Stimulated activated CD8-positive, alpha-beta memory T cell treated with anti-CD3 and anti-CD28 coated beads, Interleukin-2, amount 100 ng/mL, for 1 hour (primary cell): ENCODE measurements at places on chromosomes 2 and 18.

GRCh38 chr2:149872638-149873150 lies 285.1 kb upstream of the MMADHC start:
- no peak for DNase-seq

- DNase-seq: peak; percentile 38
Measured at GRCh38 chr2:29115797-29116781, 874 bp downstream of the CLIP4 start.

DNA sequence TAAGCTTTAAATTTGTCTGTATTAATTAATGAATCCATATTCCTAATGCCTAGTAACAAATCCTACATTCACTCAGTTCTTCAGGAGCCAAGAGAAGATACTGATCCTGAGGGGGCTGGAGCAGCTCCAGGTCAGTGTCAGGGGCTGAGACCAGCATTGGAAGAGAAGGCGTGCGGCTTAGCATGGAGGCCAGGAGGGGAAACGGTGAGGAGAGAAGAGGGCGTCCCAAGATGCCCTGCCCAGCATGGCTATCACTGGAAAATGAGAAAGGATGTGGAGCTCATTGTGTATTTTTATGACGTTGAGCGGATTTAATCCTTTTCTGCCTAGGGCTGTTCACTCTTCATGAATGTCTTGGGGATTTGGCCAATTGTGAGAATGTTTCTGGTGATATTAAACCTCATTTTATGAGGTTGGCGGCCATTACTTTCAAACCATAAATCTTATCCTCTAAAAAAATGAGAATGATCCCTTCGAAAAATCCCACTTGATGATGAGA lies 131.7 kb downstream of the KCTD1 start:
- no peak for DNase-seq

GRCh38 chr2:70425682-70426301 lies 123.9 kb upstream of the FAM136A start:
- DNase-seq: no peak

- DNase-seq: no peak
Measured at GRCh38 chr2:3641841-3642421, 16.1 kb upstream of the ALLC start.

DNA sequence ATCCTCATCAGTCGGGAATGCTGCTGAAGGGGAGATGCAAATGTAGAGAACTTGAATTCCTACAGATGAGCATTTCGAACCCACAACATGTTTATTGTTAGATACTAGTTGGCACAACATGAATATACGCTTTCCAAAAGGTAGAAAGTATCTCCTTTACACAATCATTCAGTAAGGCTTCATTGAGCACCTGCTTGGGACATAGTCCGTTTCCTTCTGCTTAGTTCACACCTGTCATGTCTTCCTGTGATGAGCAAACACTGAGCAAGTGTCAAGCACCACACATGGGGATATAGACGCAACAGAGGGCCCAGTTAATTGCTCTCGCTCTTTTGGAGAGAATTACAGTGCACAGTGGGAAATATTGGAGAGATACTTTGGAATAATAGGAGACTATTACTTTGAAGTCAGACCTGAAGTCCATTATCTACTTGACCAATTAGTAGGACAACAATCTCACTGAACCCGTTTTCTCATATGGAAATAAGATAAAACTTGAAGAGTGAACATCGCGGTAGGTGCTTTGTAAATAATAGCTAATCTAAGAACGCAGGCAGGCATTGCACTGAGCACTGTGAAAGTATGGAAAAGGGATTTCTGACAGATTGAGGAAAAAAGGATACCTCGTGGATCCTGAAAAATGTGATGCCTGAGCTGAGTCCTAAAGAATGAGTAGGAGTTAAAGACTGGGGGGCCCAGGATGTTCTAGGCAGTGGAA lies 1.2 kb downstream of the CPSF3 start:
- DNase-seq: no peak

DNA sequence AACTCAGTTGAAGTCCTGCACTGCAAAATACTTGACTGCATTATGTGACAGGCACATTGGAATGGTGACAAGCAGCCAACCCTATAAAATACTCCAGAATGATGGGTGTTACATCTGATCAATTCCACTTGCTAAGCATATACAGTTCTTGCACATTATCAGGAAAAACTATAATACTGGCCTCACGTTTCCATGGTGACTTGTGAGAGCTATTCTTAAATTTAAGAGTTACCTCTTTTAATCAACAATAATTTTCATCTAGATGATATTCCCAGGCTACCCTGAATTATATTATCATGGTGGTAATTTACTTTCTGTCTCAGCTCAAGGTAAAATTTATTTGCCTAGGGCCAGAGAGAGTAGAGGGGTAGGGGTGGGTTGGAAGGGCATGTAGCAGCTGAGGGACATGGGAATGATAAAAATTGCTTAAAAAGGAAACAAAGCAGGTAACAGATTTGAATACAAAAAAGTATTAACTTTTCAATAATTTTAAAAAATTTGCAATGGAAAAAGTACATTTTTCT lies 132.3 kb upstream of the PGAP1 start:
- DNase-seq: no peak

DNA sequence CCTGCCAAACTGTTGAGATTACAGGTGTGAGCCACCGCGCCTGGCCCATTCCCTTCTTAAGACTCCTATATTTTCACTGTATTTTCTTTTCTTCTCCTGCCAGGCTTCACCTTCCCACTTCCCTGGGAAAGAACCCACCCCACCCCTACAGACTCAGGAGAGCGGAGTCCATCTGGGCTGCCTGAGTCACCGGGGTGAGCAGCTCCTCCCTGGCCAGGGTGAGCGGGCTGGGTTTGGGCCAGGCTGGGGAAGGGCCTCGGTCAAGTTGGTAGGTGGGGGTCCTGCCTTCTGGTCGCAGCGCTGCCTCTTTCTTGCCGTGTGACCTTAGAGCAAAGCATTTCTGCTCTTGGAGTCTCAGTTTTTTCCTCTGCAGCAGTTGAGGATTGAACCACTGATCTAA lies 2.1 kb upstream of the GAREM2 start:
- DNase-seq: no peak

GRCh38 chr2:223141606-223142005 lies 89.6 kb downstream of the KCNE4 start:
- no peak for DNase-seq

DNA sequence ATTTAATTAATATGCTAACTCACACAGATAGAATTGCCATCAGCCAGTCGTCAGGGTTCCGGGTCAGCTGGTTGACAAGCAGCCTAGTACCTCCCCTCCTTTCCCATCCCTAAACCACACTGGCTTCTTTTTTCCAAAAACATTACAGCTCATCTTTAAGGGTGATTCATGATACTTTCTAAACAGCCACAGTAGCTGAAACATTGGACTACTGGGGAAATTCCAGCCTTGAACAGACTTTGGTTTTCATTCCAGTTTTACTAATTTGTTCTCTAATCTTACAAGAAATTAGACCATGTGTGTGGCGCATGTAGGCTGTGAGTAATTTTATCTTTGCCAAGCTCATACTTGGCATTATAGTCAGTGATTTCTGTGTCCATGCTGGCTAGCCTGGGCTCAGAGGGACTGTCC lies 110.8 kb downstream of the FMNL2 start:
- DNase-seq: no peak

GRCh38 chr2:72165792-72166191 lies 18.1 kb upstream of the CYP26B1 start:
- DNase-seq: no peak

DNA sequence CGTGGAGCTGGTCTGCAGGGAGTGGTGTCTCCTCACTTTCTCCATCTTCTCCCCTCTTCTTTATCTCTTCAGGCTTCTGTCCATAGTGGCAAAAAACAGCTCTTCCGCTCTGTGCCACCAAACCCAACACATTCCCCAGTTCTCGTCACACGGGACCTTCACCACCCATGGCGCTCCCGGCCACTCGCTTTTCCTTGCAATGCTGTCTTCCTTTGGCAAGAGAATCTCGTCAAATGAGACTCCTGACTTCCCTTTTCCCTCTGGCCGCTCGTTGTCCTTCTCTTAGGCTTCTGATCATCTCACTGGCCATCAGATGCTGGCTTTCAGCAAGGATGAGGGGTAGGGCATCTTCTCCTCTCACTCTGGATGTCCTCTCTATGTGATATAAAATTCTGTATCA lies 72.9 kb downstream of the DCDC2C start:
- DNase-seq: no peak

GRCh38 chr2:184554736-184555135 lies 43.6 kb upstream of the ZNF804A start:
- no peak for DNase-seq

DNA sequence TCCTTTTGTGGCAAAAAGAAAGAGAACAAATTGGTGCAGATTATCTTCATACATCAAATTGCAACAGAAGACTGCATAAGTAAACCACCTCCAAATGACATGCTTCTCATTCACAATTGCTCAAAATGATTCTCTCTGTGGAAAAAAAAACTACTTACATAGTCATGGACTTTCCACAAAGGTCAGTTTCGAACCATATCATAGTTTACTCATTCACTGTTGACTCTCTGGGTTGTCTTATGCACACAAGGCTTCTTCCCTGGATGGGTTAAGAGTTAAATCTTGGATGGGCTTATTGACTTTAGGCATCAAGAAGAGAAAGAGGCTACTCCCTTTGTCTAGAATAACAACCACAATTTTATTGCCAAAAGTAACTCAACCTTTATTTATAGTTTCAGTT lies 91.3 kb upstream of the RAB27B start:
- no peak for DNase-seq

DNA sequence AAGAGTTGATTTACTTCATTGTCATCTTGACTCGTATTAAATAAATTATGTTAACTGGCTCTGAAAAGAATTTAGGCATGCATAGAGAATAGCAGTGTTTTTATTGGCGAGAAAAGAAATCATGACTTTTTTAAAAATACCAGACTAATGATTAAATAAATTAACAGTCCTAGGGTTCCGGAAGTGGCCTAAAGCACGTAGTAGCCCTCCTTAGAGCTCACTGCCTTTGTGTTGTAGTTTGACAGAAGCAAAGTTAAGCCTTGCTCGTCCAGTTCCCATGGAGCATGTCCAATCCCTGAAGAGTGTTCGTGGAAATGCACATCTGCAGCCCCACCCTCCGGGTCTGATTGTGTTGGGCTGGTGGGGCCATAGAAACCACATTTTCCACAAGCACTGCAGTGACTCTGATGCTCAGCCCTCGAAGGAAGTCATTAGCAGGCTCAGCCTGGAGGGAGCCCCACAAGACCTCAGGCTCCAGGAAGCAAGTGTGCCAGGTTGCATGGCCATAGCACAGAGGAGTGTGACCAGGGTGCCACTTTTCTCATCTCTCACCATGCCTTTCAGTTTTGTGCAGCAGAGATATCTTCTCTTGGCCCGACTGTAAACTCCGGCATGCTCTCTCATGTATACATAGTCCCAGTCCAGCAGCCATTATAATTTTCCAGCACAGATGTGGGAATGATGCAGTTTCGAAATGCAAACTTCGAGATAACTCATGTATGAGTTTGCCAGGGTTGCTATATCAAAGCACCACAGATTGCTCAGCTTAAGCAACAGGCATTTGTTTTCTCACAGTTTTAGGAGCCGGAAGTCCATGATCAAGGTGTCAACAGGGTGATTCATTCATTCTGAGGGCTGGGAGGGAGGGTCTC lies 188.6 kb upstream of the SH3BP4 start:
- no peak for DNase-seq

DNA sequence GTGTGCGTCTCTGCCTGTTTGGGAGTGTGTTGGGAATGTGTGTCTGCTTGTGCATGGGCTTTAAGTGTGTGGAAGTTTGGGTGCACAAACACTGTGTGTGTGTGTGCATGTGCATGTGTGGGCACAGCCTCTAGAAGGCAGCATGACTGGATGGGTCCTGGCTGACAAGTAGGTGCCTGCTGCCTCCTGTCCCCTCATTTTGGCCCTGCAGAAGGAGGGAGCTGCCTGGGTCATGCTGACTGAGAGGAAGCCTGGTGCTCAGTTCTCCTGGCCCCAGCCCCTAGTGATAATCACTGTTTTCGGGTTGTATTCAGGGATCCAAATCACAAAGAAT lies 34.1 kb downstream of the GLI2 start:
- DNase-seq: no peak

- no peak for DNase-seq
Measured at GRCh38 chr2:233480490-233481202, 85.9 kb downstream of the USP40 start.

DNA sequence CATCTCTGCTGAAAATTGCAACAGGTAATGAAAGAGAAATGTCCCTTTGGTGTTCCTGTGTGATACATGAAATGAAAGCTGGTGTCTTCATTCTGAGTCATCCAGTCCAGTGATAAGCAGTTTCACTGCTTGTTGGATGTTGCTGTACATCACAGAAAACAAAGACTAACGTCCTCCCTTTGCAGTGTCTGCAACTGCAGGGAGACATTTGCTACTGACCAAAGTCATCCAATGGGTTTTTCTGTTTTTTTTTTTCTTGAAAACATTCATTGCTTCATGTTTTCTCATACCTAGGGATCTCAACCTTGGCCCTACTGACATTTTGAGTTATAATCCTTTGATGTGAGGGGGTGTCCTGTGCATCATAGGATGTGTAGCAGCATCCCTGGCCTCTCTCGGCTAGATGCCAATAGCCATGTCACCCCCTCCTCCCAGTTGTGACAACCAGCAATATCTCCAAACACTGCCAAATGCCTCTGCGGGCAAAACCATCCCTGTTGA lies 63.6 kb upstream of the FZD5 start:
- DNase-seq: no peak

GRCh38 chr18:9150121-9150520 lies 13.5 kb downstream of the ANKRD12 start:
- DNase-seq: no peak

GRCh38 chr2:195279840-195280427 lies 377.1 kb upstream of the SLC39A10 start:
- DNase-seq: no peak

DNA sequence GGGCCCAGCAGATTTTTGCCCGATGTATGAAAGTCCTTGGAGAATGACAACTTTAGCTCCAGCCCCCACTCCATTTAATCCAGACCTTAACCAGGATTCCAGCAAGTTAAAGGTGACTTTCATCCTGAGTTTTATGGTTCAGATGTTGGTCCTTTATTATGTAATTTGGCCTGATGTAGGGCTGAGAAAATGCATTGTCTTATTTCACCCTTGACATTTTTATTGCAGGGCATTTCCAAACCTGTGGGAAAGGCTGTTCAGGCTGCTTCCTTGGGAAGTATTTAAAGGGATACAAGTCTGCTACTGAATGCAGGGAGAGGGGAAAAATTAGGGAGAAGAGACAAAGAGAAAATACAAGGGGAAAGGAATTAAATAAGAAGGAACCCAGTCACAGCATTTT lies 48.8 kb downstream of the ASB1 start:
- no peak for DNase-seq

- no peak for DNase-seq
Measured at GRCh38 chr2:65320042-65320725, 92.6 kb downstream of the ACTR2 start.

- no peak for DNase-seq
Measured at GRCh38 chr2:230932556-230933511, 7.8 kb upstream of the GPR55 start.

DNA sequence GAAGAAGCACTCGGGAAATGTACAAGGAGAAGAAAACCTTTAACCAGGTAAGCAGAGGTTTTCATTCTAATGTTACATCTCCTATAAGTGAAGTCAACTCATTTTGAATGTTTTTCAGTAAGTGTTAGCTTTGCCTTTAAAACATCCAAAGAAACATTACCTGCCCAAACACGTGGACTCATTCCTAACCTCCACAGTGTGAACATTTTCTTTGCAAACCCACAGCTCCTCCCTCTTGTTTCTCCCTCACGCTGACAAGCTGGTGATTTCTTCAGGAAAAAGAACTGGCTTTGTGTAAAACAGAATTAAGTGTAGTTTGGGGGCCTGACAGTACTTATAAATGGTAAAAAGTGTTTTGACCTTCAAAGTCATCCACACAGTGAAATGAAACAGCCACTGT lies 72.5 kb downstream of the MTCL1 start:
- DNase-seq: no peak

GRCh38 chr2:6934758-6935651 lies 17.8 kb downstream of the RNF144A start:
- DNase-seq: no peak
